ENCODE measurements at places on chromosomes 1 and 21. TPM values are rescaled to one million over a fixed set of nuclear protein-coding genes. Genes with fewer than 3 reads are reported as not detected.

DNA sequence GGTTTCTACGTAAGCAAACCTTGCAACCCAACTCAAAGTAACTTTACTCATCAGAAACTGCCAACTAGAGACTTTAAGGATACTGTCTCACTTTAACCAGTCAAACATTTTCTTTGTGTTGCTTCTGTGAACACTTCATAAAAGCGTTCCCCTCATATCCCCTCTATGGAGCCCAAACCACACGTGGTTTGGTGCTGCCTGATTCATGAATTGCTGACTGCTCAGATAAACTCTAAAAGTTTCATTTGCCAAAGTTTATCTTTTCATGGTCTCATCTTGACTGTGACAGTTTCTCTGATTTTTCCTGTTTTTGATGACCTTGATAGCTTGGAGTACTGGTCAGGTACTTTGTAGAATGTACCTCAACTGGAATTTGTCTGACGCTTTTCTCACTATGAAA is 14.6 kb upstream of the RWDD3 start:
- DNase-seq = no peak

DNA sequence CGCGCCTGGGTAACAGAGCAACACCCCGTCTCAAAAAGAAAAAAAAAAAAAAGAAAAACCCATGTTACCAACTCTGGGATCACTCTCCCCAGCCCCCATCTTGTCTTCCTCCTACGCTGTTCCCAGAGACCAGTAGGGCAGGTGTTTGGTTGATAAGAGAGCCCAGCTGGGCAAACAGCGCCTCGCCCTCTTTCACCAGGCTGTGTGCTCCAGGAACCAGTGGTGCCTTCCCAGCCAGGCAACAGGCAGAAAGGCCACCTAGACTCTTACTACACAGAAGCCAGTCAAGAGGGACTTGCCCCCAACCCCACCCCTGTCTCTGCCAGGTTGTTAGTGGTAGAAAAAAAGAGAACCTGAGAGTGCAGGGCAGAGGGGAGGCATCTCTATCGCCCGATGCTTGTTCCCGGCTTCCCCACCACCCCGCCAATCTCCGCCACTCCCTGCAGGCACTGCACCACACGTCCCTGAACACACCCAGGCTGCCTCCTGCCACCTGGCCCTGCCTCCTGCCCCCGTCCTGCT is 14.0 kb upstream of the CTRC start:
- no peak for DNase-seq

DNA sequence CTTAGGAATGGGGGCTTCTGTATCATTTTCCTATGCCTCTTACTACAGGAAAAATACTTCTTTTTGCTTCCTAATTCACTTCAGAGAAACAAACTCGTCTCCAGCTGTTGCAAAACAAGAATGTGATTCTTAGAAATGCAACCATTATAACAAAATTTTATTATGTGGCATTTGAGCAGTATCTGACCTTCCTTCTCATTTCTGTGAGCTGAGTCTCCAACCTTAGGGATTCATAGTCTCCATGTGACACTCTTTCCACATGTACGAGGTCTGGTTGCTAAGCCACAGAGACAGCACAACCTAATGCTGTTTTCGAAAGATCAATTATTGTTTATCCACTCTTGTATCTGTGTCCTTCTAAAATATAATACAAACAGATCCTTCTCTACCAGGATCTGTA is 75.3 kb upstream of the RGS4 start:
- DNase-seq = no peak

DNA sequence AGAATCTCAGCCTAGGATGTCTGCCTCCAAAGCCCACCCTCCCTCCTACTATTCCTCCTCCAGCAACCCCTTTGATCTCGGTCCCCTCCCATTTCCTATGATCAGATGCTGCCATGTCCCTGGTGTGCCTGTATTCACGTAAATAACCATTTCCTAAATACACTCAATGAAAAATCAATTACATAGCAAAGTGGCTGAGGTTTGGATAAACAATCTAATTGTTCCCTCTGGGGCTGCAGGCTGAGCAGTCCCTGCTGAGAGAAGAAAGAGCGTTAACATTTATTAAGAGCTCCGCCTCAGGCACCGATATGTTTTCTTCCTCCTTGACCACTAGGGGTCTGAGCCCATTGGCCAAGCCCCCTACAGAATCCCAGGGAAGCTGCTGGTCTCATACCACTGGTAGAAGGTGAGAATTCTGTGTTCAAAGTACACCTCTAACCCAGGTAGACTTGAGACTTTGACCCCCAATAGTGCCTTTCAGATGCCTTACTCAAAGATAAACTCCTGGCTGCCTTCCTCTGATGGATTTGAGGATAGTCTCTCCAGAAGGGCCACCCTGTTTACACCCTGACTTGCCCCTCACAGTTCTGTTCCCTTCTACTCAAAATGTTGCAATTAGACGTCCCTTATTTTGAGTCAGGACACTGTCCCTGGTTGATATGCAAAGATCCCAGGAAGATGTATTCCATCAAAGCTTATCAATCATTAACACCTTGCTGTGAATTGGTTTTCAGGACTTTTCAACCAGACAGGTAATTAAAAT is 33.9 kb upstream of the CAMK1G start:
- DNase-seq = no peak

ETV3L gene
- total RNA-seq = not detected

GRCh38 chr1:111690306-111690617 is 48.9 kb downstream of the INKA2 start:
- no peak for DNase-seq

DNA sequence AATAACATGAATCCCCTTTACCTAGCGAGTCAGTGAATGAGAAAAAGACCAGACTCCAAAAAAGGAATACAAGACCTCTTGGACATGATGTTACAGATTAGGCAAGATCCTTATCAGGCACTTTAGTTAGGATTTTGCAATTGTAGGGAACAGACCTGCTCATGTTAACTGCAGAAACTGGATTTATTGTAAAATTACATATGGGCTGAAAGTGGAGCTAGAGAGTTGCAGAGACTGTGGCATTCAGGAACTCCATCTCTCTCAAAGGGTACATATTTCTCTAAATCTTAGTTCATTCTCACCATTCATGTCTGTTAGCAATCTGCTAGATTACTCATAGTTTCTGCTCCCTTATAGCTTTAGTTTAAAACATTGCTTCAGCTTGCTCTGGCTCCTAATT is 142.2 kb downstream of the PAPPA2 start:
- DNase-seq = no peak

GRCh38 chr1:119015547-119015946 is 27.4 kb upstream of the TBX15 start:
- no peak for DNase-seq

C1orf35 gene
- 26.0 TPM for total RNA-seq

DNA sequence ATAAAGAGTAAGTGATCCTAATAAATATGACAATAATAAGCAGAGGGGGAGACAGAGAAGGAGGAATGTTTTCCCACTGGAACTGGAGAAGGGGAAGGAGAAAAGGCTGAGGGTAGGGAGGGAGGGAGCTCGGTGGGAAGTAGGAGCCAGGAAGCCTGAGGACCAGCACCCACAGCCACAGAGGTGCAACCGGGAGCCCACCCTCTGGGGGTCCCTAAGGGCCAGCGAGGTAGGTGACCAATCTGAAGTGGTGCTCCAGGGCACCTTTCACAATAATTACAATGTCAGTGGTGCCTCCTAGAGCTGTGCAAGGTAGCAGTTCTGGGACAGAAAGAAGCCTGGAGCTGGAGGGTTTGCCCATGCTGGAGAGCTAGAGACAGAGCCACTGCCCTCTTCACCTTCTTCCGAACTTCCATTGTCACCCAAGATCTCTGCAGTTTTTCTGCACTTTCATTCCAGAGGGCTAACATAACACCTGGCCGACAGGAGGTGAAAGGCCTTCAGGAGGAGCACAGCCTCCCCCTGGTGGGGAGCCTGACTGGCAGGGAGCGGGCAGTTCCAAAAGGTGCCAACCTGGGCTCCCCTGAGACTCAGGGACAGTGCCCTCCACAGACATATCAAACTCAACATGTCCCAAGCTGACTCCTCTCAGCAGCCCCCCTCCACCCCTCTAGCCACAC is 4.1 kb upstream of the AHCYL1 start:
- no peak for DNase-seq

DNA sequence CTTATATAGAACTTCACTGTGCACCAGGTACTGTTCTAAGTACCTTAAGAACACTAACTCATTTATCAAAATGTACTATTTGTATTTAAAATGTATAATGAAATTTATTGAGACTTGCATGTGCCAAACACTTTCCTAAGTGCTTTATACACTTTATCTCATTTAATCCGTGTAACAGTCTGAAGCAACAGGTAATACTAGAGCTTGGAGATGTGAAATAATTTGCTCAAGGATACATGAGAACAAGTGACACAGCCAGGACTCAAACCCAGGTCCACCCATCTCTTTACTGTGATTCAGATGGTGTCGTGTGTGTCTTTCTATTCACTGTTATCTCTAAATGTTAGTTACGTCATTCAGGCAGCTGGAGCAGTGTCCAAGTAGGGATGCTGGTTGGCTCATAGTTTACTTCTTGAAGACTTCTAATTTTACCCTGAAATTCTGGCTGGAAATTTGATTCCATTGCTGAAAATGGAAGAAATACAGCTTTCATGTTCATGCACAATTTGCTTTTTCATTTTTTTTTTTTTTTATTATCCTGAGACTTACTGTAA is 169.7 kb upstream of the UBE2U start:
- no peak for DNase-seq

DOP1B gene
- total RNA-seq = 15.8 TPM

- no peak for DNase-seq
Observed at GRCh38 chr1:1669468-1670440, 10.9 kb upstream of the CDK11B start.

- DNase-seq = no peak
Observed at GRCh38 chr1:15189692-15190370, 36.3 kb downstream of the TMEM51 start.

DNA sequence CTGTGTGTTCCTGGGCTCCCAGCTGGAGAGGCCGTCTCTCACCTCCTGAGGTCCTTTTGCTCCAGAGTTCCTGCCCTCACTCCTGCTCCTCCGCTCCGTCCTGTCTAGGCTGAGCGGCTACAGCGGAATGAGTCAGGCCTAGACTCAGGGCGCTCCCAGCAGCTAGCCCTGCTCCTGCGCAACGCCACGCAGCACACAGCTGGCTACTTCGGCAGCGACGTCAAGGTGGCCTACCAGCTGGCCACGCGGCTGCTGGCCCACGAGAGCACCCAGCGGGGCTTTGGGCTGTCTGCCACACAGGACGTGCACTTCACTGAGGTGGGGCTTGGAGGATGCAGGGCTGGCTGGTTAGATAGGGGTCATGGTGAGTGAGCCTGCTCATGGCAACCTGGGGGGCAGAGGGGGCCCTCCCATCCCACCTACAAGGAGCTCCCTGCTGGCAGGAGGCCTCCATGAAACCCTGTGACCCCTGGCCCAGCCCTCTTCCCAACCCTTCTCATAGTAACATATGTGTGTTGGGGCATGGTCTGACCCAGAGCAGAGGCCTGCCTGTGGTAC is 15.1 kb downstream of the PSRC1 start:
- no peak for DNase-seq

Measured in naive thymus-derived CD8-positive, alpha-beta T cell (primary cell).